ENCODE measurements at places on chromosomes 4 and X.

GRCh38 chrX:37348231-37348970 lies 763 bp upstream of the PRRG1 start:
- DNase-seq: no peak

DNA sequence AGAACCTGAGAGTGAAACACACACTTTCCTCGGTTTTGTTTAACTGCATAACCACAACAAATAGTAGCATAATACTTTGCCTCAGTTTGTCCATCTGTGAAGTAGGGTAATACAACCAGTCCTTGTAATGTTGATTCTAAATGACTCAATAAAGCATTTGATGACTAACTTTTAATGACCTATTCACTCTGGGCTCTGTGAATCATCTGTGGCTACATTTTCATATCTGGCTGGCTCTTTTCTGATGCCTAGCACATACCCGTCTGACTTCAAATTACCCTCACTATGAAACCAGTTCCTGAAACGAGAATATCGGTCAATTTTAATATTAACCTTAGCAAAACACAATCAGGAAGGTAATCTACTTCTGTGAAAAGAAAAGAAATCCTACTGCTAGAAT lies 151.0 kb downstream of the SH2D1A start:
- DNase-seq: no peak

DNA sequence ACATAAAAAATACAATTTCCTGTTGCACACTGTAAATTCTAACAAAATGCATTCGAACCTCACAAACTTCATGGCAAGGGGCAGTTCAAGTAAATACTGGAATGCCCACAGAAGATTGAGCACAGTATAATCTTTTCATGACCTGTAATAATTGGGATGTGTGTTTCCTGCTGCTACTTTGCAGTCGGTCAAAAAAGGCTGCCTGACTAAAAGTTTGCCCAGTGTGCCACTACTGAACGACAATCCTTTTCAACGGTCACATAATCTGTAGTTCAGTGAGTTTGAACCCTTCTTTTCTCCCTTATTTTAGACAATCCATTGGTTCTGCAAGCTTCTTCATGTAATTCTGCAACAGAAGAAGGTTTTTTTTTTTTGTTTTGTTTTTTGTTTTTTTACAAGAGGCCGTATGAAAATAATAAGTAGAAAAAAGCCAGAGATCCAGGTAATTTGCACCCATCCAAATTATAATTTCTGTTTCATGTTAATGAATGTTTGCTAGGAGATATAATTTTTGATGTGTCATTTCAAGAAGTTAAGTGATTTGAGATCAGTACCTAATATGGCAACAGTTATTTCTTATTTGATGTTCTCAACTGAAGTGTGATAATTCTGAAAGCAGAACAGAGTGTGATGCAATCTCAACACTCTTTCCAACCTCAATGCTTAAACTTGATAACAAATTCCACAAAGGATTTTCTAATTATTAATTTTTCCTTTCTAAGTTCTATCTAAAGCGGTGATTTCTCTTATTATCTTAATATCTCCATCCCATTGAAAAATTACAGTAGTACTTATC lies 237.6 kb downstream of the FSTL5 start:
- no peak for DNase-seq

GRCh38 chrX:105662248-105662647 lies 160.1 kb upstream of the NRK start:
- no peak for DNase-seq

- no peak for DNase-seq
These were observed 779.3 kb downstream of the NLGN4X start for GRCh38 chrX:5449323-5449722.
